ENCODE measurements at places on chromosomes 2 and 18.

- DNase-seq: no peak
Measured at GRCh38 chr2:145760781-145761649, 1241.1 kb upstream of the ZEB2 start.

DNA sequence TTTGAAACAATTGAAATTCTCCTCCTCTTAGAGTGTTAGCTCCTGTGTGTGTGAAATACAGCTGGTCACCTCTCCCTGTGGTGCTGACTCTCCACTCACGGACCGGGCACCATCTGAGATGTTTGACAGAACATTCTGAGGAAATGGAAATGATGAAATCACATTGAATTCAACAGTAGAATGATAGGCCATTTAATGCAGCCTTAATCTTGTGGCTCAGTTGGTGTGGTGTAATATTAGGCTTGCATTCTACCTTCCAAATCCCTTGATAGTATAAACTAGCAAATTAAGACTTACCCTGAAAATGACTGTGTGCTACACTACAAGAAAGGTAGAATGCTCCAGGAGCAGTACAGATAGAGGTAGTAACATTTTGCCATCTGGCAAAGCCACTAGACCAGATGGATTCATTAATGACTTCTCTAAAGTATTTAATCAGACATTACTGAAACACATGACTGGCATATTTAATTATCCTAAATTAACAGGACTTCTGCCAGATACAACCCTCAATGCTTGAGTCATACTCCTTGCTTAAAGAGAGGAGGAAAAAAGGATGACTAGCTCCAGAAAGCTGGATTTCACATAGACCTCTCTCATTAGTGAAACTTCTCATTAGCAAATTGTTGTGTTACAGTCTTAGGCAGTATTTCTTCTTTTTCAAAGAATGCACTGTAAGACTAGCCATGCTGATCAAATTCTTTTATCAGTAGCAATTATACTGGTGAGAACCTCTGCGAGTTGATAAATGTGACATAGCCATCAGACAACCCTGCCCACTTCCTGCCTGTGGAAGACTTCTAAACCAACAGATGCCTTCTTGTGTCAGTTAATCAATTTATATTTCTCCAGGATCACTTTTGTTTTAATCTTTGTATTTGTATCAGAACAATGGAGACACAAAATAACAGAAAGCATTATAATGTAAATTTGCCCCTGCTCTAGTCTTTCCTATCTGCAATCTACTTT is 80.6 kb downstream of the EML6 start:
- DNase-seq: no peak

DNA sequence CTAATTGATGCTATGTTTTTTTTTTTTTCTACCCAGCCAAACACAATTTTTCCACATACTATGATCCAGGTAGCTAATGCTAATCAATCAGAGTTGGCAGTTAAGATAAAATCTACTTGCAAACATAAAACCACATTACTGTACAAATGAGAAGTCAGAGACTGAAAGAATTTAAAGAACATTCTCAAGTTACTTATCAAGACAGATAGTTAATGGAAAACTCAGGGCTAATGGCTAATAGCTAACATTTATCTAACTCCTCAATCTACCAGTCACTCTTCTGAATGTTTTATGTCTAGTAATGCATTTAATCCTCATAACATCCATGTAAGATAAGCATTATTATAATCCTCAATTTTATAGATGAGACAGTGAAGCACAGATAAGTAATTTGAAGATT is 537.6 kb upstream of the SETBP1 start:
- DNase-seq: no peak

DNA sequence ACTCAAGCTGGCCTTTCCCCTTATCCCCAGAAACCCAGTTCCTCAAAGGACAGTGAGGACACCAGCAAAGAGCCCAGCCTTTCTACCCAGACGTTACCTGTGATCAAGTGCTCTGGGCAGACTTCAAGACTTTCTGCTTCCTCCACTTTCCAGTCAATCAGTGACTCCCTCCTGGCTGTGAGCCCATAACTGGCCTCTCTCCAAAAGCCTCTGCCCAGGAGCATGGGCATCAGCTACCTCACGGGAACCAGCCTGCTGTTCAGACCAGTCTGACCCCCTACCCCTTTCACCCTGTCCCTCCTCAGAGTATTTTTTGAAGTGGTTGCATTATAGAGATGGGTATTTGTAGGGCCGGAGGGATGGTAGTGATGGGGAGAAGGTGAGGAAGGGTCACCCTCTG is 27.7 kb upstream of the CYP27A1 start:
- no peak for DNase-seq

GRCh38 chr2:11574176-11575046 is 40.6 kb downstream of the GREB1 start:
- DNase-seq: no peak
